GM13977 (cell line): ENCODE measurements at places on chromosomes 6 and 20.

- no peak for DNase-seq
These were observed 107.9 kb upstream of the PLEKHG1 start for GRCh38 chr6:150491811-150492172.

GRCh38 chr20:46883892-46884291 is 10.8 kb upstream of the EYA2 start:
- DNase-seq = no peak

- no peak for DNase-seq
These were observed 1422.5 kb upstream of the ADGRB3 start for GRCh38 chr6:67212584-67212983.

DNA sequence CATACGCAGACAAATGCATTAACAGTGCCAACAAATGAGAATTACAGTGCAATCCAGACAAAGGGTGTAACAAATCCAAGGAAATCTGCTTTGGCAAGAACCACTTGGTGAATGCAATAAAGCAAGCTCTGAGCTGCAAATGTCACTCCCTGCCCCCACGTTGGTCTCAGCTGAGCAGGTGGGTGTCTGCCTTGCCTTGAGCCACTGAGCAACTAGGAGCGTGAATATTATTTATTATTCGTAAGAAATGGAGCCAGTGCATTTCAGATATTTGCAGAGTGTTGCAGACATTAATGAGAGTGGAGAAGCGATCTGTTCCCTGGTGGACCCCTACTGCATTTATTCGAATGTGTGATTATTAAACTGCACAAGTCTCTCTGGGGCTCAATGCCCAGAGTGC is 36.6 kb upstream of the F13A1 start:
- DNase-seq = no peak

GRCh38 chr20:35398660-35399144 is 13.1 kb downstream of the UQCC1 start:
- no peak for DNase-seq

- no peak for DNase-seq
These were observed 454.5 kb upstream of the JAG1 start for GRCh38 chr20:11128220-11128718.

- no peak for DNase-seq
These were observed 48.6 kb downstream of the SLX4IP start for GRCh38 chr20:10483691-10484090.

GRCh38 chr20:56750430-56750829 is 121.3 kb downstream of the TFAP2C start:
- DNase-seq = no peak

- DNase-seq = no peak
These were observed 59.0 kb upstream of the QKI start for GRCh38 chr6:163355426-163355991.

DNA sequence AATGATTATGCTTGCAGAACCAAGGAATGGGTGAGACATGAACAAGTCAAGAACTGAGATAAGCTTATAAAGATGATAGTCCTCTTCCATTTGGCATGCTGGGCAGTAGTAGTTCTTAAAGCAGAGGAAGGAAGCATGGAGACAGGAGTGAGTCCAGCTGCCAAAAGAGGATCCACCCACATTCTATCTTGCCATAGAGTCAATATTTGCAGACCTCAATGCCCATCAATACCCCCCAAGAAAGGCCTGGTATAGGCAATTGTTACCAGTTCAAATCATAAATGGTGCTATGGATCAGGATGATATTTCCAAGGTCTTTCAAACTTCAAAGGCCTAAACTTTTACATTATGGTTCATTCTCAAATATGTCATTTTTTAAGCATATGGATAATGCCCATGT is 4.8 kb downstream of the ARHGAP18 start:
- DNase-seq = no peak

DNA sequence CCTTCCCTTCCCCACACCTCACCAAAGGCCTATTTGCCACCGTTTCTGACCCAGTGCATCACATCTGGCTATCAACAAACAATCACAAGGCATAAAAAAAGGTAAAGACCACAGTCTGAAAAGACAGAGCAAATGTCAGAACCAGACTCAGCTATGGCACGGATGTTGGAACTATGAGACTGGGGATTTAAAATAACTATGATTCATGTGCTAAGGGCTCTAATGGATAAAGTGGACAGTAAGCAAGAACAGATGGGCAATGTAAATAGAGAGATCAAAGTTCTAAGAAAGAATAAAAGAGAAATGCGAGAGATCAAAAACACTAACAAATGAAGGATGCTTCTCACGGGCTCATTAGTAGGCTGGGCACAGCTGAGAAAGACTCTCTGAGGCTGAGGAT is 99.5 kb downstream of the LAMP5 start:
- no peak for DNase-seq

- no peak for DNase-seq
These were observed 351.2 kb upstream of the RUNX2 start for GRCh38 chr6:44976677-44977641.

- DNase-seq = no peak
These were observed 13.2 kb upstream of the PARD6B start for GRCh38 chr20:50717974-50718761.

DNA sequence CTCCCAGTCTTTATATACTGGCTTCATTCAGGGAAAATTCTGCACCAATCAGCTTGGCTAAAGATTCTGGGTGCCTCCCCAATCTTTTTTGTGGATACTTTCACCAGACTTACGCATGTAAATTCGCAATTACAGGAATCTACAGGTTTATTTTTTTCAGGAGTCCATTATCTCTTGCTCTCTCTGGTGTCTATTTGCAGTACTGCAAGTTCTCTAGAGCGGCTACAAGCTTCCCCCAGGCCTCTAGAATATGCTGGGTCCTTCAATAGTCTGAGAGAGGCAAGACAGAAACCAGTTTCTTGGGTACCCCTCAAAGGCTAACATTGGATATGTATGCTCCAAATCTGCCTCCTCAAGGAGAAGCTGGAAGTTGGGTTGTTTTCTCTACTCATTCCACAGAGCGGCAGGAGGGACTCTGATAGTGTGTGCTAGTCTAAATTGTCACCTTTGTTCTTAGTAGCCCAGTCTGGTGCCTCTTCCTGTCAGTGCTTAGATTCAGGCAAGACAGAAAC is 58.5 kb downstream of the SUN5 start:
- no peak for DNase-seq
